ENCODE measurements at places on chromosomes 16 and 17.

- no peak for DNase-seq
These were observed 51.4 kb upstream of the ARHGAP44 start for GRCh38 chr17:12737740-12738469.

DNA sequence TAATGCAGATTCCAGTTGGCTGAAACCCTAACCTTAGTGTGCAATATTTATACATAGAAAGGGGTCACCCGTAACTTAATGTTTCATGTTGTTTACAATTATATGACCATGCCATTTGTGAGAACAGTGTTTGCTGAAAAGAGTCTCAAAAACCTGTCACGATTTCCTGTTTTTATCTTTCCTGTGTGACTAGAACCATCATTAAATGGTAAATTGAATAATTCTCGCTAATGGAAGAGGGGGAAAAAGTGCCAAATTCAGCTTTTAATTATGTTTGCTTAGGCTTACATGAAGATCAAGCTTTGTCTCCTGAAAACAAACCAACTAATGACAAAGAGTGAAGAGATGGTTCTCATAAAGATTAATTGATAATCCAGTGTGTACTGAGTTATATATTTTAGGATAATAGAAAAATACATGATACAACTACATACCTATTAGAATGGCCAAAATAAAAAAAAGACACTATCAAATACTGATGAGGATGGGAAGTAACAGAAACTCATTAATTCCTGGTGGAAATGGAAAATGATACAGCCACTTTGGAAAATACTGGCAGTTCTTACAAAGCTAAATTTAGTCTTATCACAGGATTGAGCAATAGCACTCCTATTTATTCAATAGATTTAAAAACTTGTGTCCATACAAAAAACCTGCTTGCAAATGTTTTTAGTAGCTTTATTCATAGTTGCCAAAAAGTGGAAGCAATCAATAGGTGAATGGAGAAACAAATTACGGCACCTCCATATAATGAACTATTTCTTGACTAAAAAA, 141.7 kb downstream of the CDK5R1 start:
- no peak for DNase-seq

- no peak for DNase-seq
These were observed 907 bp upstream of the PLLP start for GRCh38 chr16:57285379-57285778.

GRCh38 chr17:1009229-1010085, 12.5 kb downstream of the TIMM22 start:
- DNase-seq, result no peak

DNA sequence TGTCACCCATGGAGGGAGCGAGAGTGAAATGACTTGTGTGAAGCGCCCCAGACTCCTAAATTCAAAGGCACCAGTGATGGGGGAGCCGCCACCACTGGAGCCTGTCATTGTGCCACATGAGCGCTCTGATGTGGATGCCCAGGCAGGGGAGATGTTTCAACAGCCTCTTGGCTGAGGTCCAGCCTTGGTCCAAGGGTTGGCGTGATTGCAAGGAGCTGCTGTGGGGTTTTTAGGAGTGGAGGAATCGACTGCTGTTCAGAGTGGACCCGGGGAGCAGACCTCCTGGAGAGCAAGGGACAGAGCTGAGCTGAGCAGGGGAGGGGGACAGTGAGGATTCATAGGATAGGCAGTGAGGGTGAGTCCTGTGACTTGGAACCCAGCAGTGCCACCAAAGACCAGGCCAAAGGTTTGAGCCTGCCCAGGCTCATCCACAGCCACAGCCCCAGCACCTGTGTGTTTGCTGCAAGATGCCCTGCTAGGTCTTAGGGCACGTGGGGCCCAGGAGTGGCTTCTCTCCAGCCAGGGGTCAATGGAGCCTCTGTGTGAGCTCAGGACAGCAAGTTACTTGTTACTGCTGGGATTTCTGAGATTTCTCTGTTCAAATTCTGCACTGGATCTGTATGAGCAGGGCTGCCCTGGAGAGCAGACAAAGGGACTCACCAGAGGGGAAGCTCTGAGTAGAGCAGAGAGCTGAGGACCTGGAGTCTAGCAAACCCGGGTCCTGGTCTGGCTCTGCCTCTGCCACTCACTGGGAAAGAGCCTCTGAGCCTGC, 20.3 kb downstream of the RHBDL3 start:
- DNase-seq, result peak; percentile 25

DNA sequence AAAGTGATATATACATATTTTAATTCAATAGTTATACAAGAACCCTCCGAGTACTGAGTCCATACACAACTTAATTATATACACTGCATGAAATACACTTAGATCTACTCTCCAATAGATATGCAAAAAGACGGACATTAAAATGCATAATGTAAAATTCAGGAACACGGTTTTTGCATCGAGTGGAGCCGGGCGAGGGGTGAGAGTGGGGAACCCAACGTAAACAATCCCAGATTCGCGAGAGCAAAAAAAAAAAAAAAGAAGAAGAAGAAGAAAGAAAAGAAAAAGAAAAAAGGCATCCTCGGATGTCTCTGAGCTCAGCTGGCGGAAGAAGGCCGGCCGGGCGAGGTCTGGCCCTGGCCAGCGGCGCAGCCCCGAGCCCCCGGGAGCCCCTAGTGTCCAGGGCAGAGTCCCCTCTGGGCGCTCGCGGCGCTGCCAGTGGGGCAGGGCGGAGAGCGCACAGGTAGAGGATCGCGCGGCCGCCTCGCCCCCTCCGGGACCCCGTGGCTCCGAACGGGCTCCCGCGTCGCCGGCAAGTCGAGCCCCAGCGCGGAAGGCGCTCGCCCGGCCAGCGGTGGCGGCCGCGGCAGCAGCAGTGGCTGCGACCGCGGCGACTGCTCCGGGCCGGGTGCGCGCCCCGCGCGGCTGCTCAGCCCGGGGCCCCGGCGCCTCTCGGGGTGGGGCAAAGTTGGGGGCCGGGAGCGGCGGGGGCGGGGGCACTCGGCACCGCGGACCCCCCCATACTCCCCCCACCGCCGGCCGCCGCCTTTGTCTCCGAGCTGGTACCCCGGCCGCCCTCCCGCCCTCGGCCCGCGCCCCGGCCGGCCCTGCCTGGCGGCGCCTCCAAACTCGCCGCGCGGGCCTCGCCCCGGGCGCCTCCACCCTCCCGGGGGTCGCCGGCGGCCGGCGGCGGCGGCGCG, 9.6 kb upstream of the ZFHX3 start:
- peak; percentile 49 for DNase-seq

GRCh38 chr17:4901648-4902344, 1.1 kb downstream of the CHRNE start:
- no peak for DNase-seq

- peak; percentile 60 for DNase-seq
These were observed 616 bp downstream of the SRSF2 start for GRCh38 chr17:76736349-76737081.

GRCh38 chr17:32276171-32276601, 10.6 kb downstream of the RHBDL3 start:
- DNase-seq, result peak; percentile 88

GRCh38 chr17:43526886-43527648, 19.1 kb downstream of the ETV4 start:
- DNase-seq, result no peak

DNA sequence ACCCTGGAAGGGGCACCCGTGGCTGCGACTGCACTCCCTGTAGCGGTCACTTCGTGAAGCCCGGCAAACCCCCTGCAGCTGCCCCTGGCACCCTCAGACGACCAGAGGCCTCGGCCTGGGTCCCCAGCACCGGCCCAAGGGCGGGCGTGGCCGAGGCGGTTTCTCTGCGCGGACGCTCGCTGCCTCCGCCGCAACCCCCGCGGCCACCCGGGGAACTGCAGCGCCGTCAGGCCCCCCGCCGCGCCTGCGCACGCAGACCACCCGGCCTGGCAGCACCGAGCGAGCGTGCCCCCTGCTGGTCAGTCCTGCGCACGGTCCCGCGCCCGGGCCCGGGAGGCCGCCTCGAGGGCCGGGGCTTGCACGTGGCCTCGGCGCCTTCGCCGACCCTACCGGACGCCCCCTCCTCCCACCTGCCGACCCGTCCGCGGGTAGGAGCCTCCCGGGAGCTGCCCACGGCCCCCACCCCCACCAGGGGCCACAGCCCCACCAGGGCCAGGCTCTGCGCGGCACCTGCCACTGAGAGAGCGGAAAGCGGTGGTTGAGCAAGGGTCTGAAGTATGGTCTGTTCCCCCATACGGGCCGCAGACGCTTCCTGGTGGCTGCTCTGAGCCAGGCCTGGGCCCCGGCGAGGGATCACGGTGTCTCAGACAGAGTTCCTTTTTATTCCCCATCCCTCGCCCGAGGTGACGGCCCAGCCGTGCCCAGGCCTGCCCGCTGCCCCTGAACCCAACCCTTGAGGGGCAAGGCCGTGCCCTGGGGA, 11.5 kb upstream of the HS3ST6 start:
- DNase-seq, result peak; percentile 94

DNA sequence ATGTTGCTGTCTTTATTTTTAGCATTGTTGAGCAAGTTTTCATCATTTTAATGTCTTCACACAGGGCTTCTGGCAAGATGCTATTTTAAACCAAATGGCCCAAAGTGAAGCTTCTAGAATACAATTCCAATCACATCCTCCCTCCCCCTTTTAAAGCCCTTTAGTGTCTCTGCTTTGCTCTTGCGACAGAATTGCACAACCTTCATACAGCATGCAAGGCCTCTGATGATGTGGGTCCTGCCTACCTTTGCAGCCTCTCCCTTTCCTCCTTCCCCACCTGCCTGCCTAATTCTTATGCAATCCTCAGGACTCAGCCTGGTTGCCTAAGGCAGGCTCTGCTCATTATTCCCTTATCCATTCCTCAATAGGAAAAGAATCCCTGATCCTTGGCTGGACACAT, 381.7 kb downstream of the SLC39A11 start:
- DNase-seq, result no peak

- no peak for DNase-seq
These were observed 59.4 kb downstream of the TBX4 start for GRCh38 chr17:61511480-61512182.

DNA sequence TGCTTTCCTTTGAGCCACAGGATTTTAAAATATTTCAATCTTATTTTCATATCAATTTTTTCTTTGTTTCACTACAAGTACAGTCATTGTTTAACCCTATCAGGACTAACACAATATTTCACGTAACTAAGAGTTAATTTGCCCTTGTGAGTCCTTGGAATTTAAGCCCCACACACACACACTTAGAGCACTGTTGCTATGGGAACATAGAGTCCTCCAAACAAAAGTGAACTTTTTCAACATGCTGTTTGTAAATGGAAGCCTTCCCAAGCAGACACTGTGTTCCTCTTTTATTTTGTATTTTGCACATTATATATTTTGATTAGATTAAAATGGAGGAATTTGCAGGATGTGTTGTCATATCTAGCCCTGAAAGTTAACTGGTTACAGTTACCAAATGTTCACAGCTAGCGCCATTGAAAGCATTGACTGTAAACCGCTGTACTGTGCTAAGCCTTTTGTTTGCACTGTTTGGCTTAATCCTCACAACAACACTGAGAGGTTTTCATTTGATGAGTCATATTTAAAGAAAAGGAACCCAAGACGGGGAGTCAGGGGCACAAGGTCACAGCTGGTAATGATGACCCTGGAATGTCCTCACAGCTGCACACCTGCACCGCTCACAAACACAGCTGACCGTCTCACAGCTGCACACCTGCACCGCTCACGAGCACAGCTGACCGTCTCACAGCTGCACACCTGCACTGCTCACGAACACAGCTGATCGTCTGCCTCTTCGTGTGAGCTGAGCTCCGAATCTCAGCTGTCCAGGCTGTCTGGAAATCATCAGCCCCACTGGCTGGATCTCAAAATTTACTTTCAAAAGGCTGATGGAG, 6.3 kb downstream of the HSBP1 start:
- peak; percentile 91 for DNase-seq

DNA sequence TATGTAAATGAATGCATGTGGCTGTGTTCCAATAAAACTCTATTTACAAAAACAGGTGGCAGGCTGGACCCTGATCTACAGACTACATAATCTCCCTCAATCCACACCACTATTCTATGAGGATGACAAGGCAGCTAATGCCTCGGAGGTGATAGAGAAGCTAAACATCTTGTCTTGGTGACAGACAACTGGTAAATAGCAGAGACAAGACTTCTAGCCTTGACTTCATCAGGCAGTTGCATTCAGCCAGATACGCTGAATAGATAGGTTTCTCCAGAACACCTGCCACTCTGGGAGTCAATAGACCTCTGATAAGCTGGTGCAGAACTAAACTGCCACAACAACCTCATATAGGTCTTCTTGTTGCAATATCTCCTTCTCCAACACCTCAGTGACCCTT, 3.3 kb downstream of the ATPAF2 start:
- DNase-seq, result no peak

GRCh38 chr17:50189550-50190292, 11.7 kb downstream of the COL1A1 start:
- no peak for DNase-seq

- DNase-seq, result peak; percentile 41
These were observed 603 bp downstream of the RGS11 start for GRCh38 chr16:275041-275641.

DNA sequence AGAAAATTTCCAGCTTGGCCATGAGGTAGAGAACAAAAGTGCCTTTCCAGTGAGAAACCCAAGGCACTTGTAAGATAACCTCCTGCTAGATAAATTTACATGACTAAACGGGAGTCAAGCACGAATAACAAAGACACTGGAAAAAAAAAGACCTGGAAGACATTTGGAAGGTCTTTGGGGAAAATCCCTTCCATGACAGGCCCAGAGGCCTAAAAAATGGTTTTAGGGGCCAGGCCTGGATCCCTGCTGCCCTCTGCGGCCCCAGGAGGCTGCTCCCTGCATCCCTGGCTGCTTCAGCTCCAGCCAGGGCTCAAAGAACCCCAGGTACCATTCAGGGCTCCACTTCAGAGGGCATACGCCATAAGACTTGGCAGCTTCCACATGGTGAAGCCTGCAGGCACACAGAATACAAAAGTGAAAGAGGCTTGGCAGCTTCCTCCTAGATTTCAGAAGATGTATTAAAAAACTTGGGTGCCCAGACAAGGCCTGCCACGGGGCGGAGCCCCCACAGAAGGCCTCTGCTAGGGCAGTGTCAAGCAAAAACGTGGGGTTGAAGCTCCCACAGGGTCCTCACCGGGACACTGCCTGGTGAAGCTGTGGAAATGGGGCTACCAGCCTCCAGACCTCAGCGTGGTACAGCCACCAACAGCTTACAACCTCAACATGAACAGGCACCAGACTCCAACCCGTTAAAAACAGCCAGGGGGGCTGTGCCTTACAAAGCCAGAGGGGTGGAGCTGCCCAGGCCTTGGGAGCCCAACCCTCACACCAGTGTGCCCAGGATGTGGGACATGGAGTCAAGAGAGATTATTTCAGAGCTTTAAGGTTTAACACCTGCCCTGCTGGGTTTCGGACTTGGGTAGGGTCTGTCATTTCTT, 77.1 kb downstream of the SDK2 start:
- DNase-seq, result peak; percentile 23

DNA sequence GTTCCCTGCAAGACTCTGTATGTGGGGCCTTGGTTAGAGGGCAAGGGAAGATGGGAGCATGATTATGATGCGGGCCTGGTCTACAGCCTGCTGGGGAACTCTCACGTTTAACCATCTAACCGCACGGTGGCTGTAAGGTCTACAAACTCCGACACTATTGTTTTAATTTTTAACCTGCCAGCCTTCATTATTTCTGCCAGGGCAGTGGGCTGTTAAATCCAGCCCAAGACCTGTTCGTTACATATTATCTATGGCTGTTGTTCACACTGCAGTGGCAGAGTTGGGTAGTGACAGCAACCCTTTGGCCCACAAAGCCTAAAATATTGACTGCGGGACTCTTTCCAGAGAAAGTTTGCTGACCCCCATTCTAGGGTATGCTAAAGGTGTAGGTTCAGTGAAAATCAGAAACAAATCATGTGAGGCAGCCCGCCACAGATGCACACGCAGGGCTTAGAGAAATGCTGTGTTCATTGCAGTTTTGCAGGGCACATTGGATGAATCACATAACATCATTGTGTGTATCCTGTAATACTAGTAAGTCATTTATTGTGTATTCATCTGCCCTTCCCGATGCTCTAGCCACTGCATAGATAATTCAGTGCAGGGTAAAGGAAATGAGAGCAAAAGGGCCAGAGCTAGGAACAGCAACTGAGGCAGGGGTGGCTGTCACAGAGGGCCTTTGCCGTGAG, 14.3 kb downstream of the SNX29 start:
- DNase-seq, result no peak

All from RPMI8226 (cell line).